ENCODE measurements at places on chromosomes 4 and X.
A peak's percentile ranks its signal among the peaks of the same experiment; 100 is the strongest.

DNA sequence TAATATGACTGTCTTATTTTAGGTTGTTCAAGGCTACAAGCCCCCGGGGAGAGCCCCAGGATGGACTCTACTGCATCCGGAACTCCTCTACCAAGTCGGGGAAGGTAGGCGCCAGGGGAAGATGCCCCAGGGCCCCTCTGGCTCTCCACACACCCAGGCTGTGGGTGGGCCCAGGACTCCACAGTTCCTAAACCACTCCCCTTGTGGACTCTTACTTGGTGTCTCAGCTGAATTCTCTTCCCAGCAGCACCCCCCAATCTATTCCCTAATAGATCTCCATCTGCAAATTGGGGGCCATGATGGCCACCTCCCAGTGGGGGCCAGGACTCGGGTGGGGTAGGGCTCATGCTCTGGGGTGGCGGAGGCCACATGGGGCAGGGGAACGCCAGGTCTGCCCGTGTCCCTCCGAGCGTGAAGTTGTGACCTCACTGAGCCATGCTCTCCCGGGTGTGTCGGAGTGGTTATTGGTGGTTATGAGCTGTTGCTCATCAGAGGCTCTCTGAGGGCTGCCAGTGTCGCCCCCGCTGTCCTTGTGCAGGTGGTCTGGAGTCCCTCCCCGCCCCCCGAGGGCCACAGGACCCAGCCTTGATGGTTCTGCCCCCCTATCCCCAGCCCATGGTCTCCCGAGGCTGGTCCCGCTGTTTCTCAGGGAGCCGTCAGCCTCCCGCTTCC is 11.2 kb upstream of the ADD1 start:
- DNase-seq, result no peak

- DNase-seq, result no peak
Observed at GRCh38 chrX:140360284-140360683, 144.6 kb downstream of the SOX3 start.

GRCh38 chrX:71549986-71550385 is 17.1 kb downstream of the OGT start:
- DNase-seq, result no peak

GRCh38 chr4:7472442-7473013 is 37.8 kb upstream of the PSAPL1 start:
- no peak for DNase-seq

DNA sequence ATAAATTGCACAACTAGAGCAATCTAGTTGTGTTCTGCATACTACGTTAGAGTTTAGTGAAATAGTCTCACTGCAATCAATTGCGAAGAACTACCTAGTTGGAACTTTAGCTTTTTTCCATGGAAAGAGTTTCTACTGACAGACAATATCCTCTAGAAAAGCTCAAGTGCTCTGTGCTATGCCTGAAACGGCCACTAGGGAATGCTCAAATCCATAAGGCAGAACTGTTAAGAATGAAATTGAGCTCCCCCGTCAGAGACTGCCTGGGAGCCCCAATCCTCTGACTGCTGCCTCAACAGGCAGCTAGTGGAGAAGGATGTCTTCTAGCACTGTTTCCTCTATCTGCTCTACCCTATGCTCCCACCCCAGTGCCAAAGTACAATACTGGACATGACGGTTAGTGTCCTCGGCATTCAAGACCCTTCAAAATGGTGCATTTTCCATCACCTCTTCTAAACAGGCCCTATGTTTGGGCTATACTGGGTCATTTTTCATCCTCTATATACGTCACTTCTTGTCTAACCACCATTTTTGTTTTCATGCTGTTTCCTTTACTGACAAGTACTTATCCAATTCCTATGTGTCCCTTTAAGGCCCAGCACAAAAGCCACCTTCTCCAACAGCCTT is 35.3 kb downstream of the FRMD7 start:
- DNase-seq, result peak; percentile 41

- no peak for DNase-seq
Observed at GRCh38 chrX:35743331-35743730, 54.8 kb upstream of the MAGEB16 start.

GRCh38 chrX:118588715-118589114 is 93.1 kb downstream of the DOCK11 start:
- no peak for DNase-seq

- no peak for DNase-seq
Observed at GRCh38 chr4:2302387-2303119, 40.6 kb upstream of the MXD4 start.

- no peak for DNase-seq
Observed at GRCh38 chr4:99817309-99817890, 773 bp downstream of the DAPP1 start.

- no peak for DNase-seq
Observed at GRCh38 chrX:11585174-11585573, 80.5 kb downstream of the ARHGAP6 start.

GRCh38 chr4:169024762-169025161 is 14.7 kb upstream of the CBR4 start:
- DNase-seq, result peak; percentile 29

GRCh38 chr4:166252487-166253402 is 379.7 kb downstream of the TLL1 start:
- no peak for DNase-seq

- DNase-seq, result no peak
Observed at GRCh38 chrX:124373348-124373747, 27.0 kb downstream of the SH2D1A start.

- peak; percentile 46 for DNase-seq
Observed at GRCh38 chr4:20624793-20625374, 75.4 kb upstream of the PACRGL start.

GRCh38 chrX:153445856-153446635 is at the start of gene TREX2:
TREX2 (minus strand) TSS chrX:153446056; CDS start chrX:153445430, 626 bp downstream.
- no peak for DNase-seq

DNA sequence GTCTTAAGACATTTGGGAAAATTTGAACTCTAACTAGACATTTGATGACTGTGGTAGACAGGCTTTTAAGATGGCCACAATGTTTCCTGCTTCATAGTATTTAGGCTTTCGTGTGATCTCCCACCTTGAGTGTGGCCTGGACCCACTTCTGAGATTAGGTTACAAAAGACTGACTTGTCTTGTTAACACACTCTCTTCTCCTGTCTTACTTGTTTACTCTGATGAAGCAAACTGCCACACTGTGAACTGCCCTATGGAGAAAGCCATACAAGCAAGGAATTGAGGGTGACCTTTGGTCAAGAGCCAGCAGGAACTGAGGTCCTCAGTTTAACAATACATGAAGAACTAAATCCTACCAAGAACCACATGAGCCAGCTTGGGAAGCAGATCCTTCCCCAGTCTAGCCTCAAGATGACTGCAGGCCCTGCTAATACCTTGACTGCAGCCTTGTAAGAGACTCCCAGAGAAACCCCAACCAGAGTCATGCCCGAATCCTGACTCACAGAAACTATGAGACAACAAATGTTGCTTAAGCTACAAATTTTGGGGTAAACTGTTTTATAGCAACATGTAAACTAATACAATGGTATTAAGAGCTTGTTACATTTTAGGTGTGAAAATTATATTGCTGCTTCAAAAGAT is 20.3 kb downstream of the UBA6 start:
- peak; percentile 29 for DNase-seq

- DNase-seq, result no peak
Observed at GRCh38 chr4:102687373-102687981, 73.3 kb downstream of the MANBA start.

- DNase-seq, result peak; percentile 74
Observed at GRCh38 chr4:92791871-92792440, 488.2 kb downstream of the GRID2 start.

GRCh38 chrX:138718941-138719340 is 7.4 kb upstream of the FGF13 start:
- DNase-seq, result no peak

GRCh38 chr4:125382995-125383394 is 68.2 kb downstream of the FAT4 start:
- no peak for DNase-seq

DNA sequence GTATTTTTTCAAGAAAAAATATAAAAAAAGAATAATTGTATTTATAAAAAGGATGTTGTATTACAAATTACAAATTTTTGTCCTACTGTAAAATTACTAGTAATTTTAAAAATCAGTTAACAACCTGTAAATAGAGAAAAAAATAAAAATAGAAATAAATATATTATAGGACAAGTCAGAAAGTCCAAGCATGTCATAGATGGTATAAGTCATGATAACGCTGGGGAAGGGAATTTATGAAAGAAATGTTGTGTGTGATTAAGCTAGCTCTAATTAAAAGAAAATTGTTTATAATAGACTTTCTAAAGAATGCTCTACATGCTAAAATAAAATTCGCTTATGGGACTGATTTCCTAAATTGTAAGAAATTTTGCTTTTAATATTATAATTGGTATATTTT is 2329.9 kb downstream of the ARAP2 start:
- DNase-seq, result no peak

DNA sequence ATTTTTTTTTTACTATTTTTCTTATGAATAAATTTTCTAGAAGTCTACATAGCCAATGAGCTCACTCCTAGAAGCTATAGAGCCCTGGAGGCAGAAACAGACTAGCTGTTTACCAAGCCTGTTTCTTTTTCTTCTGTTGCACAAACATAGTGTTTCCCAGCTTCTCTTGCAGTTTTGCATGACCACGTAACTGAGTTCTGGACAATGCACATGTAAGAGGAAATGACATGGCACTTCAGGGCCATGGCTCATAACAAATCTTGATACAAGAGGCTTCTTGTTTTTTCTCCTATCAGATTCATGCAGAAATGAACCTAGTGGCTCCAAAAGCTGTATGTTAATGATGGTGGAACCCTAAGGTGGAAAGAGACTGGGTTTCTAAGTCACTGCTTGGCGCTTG is 127.4 kb downstream of the ZNF330 start:
- no peak for DNase-seq

DNA sequence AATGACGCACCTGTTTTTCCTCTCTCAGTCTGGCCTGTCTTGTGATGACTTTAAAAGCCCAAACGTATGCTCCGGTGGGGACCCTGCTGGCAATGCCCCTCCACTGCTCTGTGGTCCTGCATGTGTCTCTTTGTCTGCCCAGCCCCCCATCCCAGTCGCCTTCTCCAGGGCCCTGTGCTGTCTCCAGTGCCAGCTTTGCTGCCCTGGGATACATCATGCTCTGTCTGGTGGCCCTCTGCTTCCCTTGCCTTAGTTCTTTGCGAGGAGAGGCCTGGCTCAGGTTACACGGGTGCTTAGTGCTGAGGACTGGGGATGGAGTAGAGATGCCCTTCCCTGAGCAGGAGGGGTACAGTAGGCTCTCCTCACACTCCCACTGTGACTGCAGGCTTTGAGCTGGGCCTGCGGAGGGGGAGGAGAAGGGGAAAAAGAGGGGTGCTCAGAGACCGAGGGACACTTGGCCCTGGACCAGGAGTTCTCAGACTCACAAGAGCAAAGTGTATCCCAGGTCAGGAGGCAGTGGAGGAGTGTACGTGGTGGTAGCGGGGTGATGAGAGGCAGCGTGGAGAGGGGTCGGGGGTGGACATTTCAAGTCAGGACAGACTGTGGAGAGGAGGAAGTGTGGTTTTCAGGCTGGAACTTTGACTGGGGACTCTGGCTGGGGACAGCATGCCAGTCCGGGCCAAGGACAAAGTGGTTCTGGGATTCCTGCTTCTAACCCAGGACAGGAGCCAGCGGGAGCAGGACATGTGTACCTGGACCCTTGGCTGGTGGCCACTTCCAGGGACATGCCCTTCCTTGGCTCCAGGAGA is 2.8 kb downstream of the APLN start:
- DNase-seq, result no peak

DNA sequence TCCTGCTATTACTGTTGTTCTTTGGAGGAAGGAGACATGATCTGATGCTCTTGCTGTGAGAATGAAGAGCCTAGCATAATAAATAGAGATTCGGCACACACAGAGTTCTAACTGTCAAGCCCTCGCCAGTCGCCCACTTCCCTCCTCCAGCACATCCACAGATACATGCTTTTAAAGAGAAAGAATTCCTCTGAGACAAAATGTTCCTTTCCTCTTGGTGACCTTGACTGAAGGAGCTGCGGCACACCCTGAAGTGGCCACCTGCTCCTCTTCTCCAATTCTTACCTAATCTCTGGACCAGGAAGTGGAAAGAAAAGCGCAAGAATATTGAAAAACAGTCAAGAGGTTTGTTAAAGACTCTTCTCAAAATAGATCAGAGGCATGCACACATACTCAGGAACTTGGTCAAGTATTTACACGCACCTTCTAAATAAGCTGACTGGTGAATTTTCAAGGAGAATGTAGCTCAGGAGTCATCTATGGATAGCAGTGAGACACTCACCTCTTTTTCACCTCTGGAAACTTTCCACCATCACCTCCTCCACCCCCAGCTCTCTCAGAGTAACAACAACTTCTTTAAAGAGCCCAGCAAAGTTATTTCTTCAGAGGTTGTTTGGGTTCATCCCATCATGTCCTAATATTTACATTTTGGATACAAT is 95.4 kb downstream of the PARM1 start:
- no peak for DNase-seq

DNA sequence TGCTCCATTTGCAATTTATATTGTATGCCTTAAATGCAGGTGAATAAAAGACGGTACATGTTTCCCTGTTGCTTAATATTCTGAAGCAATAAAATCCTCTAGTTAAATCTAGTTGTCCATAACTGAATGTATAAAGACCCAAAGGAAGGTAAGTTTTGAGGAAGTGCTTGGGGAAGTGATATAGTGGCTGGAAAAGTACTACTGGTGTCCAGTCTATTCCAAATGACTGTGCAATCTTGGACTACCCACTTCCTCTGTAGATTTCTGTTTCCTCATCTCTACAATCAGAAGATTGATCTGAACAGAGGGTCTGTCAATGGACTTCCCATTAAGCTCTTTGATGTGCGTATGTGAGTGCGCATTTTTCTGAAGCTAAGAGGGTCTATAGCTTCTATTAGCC is 17.0 kb downstream of the SNCA start:
- no peak for DNase-seq

DNA sequence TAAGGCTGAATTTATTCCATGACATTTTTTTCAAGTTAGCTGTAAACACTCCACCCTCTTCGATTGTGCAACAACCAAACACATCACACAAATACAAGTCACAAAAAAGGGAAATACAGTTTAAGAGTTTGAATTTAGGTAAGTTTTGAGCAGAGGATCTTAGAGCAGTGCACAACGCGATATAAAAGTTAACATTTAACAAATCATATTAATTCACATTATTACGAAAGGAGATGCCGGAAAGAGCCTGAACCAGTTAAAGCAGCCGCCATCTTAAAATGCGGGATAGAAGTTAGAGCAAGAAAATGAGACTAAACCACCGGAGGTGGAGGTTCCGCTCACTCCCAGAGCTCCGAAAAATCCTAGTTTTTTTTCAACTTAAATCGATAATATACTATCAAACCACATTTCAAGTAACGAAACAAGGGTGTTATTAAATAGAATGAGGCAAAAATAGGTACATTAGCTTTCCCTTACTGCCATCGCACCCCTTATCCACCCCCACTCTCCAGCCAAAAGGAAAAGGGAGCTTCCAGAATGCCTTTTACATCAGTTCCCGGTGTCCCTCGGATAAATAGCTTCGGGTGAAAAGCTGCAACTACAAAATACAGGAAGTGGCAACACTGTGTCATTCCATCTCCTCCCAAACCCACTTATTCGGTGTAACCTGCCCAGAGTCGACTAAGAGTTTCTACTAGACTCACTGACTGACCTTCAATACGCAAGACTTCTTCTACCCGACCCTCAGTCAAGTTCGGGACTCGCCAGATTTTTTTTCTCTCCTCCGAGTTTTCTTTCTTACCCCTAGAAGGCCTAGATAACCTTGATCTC is 1.9 kb downstream of the UBE2D3 start:
- peak; percentile 76 for DNase-seq
